SJSA1 (cell line): ENCODE measurements at places on chromosomes 4 and X. TPM values are rescaled to one million over a fixed set of nuclear protein-coding genes. Genes with fewer than 3 reads are reported as not detected.

The SLC6A14 gene
- total RNA-seq: not detected in 2 replicates

The MYOZ2 gene
- total RNA-seq: 0.09 TPM in 1 of 2 replicates, not detected in the other

The AKAP17A gene
- 26.9 and 38.0 TPM in 2 replicates for total RNA-seq

The MAGT1 gene
- 71.1 and 85.9 TPM in 2 replicates for total RNA-seq

The MGAT4D gene
- total RNA-seq: not detected in 2 replicates

DNA sequence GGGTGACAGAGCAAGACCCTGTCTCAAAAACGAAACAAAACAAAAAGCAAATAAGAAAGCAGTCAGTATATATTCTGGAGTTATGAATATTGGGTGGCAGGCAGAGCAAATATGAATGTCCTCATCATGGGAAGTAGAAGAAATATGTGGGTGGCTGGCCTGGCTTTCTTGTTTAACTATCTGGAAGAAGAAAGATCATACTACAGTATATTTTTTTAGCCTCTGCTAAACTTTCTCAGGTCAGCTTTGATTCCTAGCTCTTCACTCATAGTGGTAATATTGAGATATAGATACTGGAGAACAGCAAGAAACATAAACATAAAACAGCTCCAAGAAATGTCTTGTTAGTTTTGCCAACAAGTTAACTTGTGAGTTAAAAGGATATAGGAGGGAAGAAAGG lies 192.5 kb downstream of the SOWAHB start:
- peak; percentile 40 for DNase-seq

DNA sequence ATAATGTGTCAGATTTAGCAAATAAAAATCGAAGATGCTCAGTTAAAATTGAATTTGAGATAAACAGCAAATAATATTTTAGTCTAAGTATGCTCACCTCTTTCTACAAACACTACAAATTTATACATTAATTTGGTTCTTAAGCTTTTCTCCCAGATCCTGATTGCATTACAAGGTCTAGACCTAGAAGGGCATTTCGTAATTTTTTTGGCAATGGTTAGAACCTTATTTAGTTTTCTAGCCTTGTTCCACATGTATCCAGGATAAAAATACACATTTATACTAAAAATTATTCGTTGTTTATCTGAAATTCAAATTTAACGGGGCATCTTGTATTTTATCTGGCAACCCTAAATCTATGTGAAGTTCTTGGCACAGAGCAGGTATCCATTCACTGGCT lies 2.5 kb upstream of the CDKL5 start:
- no peak for DNase-seq

DNA sequence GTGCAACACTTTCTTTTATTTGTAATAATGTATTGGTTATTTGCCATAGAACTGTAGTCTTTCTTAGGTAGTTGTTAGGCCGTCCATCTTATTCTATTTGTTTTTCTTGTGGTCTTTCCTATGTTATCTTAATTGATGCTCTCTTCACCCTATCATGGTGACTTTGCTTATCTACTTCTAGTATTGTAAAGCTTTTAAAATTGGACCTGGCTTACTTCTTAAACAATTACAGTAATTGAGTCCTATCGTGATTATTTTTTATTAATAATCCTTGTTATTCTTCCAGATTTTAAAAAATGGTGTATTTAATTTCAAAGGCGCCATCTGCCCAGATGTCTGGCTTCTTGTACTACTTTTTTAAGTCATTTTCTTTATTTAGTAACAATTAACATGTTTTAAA lies 63.7 kb downstream of the CLCN5 start:
- no peak for DNase-seq

DNA sequence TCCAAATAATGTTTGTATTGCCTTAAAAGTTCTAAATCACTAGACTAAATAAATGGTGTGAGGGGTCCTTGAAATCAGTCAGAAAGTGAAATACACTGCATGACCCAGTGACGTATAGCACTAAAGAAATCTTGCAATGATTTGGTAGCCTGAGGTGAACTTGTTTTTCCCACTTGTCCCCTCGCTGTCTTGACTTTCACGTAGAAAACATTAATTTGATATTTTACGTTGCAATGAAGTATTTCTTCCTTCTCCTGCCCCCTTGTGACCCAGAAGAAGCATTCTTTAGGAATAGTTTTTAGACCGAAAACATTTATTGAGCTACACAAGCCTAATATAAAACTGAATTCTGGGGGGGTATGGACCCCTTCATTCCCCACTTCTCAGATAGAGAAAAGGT lies 3.7 kb downstream of the KLB start:
- DNase-seq: no peak

DNA sequence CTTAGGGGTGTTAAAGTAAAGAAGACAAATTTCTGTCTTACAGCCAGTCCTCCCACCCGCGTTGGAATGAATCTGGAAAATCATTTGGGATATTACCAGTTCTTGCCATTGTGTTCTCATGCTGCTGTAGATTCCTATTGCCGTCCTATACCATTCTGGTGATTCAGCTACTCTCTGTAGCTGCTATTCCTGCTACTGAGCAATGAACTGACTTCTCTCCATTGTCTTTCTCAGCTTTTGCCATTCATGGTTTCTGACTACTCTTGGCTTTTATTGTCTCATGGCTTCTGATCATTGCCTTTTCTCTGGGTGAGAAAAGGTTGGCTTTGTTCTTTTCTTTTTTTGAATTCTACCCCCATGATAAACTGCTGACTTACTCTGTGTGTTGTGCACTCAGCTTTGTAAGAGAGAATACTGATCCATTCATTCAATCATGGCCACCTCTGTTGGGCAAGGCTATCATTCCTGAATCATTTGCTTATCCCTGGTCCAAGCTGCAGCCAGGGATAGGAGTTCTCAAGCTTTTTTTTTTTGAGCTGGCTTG lies 27.7 kb upstream of the METAP1 start:
- no peak for DNase-seq

GRCh38 chrX:30674799-30675198 lies 21.6 kb downstream of the GK start:
- no peak for DNase-seq

- no peak for DNase-seq
These were observed 388.2 kb upstream of the INTU start for GRCh38 chr4:127244515-127244914.

- no peak for DNase-seq
These were observed 28.5 kb downstream of the VCX3A start for GRCh38 chrX:6506444-6506843.

GRCh38 chr4:6616087-6616995 lies 24.1 kb upstream of the MRFAP1 start:
- no peak for DNase-seq
